NCI-H1105 treated with DMSO at 0.1 percent for 48 hours (cell line): ENCODE measurements at places on chromosomes 3 and 15.

- no peak for DNase-seq
Observed at GRCh38 chr3:107430996-107431245, 53.7 kb downstream of the CCDC54 start.

GRCh38 chr3:64667887-64668581 is 19.8 kb downstream of the ADAMTS9 start:
- no peak for DNase-seq

DNA sequence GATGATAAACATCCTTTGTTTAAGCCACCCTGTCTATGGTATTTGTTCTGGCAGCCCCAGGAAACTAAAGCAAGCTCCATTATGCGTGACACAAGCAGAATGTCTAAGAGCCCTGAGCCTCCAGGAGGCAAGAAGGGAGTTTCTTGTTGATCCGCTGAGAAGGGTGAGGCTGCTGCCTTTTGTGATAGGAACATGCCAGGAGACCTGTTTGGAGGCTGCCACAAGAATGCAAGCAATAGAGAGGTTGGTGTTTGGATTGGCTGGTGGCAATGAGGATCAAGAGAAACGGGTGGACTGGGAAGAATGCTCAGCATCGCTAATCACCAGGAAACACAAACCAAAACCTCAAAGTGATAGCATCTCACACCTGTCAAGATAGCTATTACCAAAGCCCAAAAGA is 104.8 kb downstream of the ASB7 start:
- no peak for DNase-seq

GRCh38 chr3:178671377-178671776 is 135.1 kb downstream of the KCNMB2 start:
- DNase-seq: peak; percentile 11

- no peak for DNase-seq
Observed at GRCh38 chr3:140219291-140219690, 284.3 kb downstream of the CLSTN2 start.

DNA sequence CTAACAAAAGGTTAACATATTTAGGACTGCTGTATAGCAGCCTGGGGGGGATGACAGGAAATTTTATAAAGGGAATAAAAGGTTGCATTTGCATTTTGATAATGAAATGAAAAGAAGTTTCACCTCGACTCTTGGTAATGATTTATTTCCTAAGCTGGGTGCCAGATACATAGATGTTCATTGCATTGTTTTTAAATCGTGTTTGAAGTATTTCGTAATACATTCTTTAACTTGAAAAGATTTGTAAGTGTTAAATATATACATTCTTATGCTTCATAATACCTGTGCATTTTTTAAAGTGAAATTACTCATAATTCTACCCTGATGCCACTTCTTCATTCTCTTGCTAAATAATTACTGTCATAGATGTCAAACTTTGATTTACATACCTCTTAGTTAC is 22.8 kb downstream of the LDHAL6B start:
- no peak for DNase-seq

GRCh38 chr15:74138642-74139041 is 8.3 kb downstream of the ISLR2 start:
- DNase-seq: no peak
